Naive thymus-derived CD8-positive, alpha-beta T cell (primary cell): ENCODE measurements at places on chromosomes 11 and 22.

- no peak for DNase-seq
Measured at GRCh38 chr11:97751405-97751804, 1269.3 kb upstream of the CNTN5 start.

GRCh38 chr22:47401976-47402770 is 639.7 kb downstream of the TBC1D22A start:
- no peak for DNase-seq

DNA sequence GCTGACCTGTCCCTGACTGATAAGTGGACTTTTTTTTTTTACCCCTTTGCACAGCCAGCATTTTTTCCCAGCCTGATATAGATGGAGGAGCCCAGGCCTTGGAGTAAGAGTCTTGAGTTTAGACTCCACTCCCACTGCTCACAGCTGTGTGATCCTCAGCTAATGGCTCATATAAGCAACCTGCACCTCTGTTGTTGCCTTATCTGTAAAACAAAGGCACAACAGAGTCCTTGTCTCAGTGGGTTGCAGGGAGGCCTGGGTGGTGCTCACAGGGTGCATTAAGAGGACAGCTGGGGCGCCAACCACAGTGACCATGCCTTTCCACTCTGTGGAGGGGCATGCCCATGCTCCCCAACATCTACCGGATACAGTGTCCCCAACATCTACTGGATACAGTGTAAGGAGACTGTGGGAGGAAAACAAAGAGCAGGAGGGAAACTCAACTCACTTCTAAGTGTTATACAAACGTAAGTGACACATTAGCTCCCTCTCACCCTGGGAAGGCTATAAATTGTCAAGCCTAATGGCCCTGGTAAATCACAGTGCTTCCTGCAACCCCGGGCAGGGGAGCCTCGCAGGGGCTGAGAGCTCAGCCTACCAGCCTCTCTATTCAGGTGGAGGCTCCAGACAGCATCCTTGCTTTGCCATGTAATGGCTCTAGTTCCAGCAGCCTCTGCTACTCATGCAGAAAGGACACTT is 109.5 kb downstream of the TENM4 start:
- DNase-seq = no peak

- DNase-seq = no peak
Measured at GRCh38 chr22:28607795-28608194, 71.8 kb downstream of the TTC28 start.

DNA sequence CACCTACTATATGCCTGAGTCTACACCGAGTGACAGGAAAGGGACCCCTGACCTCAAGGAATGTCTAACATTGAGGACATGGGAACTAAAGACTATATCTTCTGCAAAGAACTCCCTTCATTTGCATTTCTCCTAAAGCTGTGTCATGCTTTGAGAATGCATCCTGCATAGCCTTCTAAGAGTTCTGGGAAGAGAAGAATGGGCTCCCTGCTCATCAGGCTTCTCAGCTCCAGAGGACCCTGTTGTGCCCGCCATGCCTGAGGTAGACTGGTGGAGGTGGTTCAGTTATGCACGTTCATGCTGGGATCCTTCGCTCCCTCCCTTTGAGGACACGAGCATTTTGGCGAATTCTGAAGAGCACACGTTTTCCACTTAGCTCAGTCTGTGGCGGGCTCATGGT is 63.3 kb downstream of the GRIK4 start:
- no peak for DNase-seq

GRCh38 chr11:1297011-1297575 is 12.3 kb downstream of the TOLLIP start:
- DNase-seq = no peak

DNA sequence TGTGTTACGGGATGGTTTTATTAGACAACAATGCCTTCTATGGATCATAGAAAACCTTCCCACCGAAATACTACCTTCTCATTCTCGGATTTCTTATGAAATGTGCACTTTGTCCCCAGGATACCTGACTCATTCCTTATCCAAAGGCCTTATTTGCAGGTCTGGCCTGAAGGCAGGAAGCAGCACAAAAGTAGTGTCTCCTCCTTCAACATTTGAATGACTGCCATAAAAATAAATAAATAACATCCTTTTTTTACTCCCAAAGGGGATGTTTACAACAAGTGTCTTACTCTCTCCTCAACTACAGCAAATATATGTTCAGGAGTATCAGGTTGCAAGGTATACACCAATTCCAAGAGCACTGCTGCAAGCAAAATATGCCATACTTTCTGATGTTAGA is 41.6 kb upstream of the PAK1 start:
- DNase-seq = no peak

- no peak for DNase-seq
Measured at GRCh38 chr11:41134971-41135370, 324.5 kb downstream of the LRRC4C start.

GRCh38 chr11:123195188-123196059 is at the start of gene CLMP:
Gene CLMP, minus strand, starts transcription at chr11:123195248. Its CDS starts 308 bp downstream, at chr11:123194940.
- DNase-seq = no peak

DNA sequence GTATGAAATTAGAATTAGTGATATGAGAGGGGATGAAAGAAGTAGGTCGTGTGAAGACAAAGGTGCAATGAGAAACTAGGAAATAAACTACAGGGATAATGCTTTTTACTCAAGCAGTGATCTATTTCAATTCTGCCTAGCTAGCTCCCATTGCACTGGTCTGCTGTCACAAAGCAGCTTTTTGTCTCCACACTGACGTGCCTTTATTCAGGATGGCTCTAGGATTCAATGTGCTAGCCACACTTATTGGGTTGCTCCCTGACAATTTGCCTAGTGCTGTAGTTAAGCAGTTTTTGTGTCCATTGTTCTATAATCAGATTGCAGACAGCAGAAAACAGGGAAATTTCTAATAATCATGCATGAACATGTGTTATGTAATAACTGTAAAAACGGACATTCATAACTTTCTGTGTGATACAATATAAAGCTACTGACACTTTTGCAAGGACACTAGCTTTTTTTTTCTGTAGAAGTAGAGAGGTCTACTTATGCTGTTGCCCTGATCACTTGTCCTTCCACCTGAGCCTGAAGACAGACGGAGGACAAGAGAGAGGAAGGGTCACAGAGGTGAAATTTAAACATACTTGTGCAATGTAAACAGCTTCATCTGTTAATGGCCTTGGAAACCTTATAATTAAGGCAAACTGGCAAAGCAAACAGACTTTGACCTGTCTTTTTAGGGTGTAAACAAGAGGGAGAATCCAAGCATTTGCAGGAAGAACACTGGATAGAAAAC is 269.6 kb downstream of the LRRC4C start:
- DNase-seq = no peak

DNA sequence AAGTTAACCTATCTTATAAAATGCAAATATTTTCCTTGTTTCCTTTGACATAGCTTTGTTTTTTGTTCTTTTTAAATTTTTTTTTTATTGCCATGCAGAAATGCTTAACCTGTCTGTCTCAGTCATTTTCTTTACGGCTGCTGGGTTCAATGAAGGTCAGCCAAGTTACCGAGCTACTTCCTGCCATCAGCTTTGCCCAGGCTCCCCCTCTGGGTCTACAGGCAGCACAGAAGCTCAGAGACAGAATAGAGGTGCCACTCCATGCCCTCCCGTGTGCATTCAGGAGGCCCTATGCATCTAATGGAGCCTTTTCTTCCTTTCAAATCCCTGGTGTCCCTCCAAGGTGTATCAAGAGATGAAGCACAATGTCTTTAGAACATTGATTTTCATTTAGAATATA is 411.0 kb upstream of the NARS2 start:
- DNase-seq = no peak

- DNase-seq = no peak
Measured at GRCh38 chr11:122320671-122321070, 204.7 kb upstream of the BLID start.

DNA sequence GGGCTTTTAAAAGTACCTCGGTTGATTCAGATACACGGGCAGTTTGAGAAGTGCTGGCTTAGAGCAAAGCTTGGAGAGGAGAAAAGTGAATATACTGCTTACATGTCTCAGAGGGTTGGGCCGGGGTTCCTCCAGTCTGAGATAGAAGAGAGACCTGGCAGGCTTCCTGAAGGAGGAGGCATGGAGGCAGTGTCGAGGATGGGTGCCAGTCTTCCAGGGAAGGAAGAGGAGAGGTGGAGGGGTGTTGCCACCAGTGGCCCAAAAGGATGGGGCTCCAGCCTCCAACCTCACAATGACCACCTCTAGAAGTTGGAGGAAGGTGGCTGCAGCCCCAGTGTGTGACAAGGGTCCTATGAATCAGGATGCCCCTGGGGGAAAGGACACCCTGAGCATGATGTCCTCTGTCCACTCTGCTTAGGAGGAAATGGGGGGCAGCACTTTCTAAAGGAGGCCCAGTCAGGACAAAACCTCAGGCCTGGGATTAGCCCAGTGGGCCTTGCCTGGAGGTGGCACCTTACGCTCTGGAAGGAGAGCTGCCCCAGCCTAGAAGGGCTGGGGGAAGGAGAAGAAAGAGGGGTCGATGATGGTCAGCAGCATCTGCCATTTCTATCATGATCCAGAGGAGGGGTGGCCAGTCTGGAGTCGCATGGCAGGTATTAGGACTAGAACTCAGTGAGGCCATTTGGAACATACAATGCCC is 65.2 kb downstream of the CD82 start:
- no peak for DNase-seq

- no peak for DNase-seq
Measured at GRCh38 chr11:45388472-45388871, 102.3 kb upstream of the SYT13 start.

- DNase-seq = no peak
Measured at GRCh38 chr11:846496-847098, 3.9 kb downstream of the TSPAN4 start.

GRCh38 chr22:19134176-19134831 is 3.2 kb downstream of the TSSK2 start:
- no peak for DNase-seq

DNA sequence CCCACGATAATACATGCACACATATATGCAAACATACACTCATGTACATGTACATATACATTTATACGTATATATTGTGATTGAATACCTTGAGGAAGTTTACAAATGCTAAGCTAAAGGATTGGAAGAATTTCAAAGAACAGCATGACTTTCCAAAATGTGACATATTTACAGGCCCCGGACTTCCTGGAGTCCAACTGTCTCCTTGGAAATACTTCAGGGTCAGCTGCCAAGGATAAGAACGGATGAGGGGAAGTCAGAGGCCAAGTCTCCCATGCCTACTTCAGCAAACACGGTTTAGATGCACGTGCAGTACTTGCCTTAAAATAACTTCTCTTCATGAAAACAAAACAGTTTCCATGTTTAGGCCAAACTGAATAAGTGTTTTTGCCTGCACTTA is 213.6 kb downstream of the DYNC2H1 start:
- DNase-seq = no peak

DNA sequence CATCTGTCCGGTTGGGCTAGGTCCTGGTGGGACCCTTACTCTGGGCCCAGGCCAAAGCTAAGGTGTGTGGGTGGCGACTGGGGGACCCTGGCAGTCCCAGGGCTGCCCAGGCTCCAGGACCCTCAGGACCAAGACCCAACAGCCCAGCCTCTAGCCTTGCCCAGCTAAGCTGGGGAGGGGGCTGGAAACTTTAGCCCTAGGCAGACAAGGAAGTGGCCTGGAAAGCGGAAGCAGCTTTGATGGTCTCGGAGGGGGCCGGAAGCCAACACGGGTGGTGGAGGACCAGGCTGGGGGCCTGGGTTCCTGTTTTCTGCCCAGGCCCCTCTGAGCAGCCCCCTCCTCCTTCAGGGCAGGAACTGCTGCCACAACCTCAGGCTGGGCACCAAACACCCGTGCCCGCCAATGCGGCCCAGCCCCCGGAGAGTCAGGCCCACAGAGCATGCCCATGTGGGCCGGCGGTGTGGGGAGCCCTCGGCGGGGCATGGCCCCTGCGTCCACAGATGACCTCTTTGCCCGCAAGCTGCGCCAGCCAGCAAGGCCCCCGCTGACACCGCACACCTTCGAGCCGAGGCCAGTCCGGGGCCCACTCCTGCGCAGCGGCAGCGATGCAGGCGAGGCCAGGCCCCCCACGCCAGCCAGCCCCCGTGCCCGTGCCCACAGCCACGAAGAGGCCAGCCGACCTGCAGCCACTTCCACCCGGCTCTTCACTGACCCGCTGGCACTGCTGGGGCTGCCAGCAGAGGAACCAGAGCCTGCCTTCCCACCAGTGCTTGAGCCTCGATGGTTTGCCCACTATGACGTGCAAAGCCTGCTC is 2.8 kb downstream of the SIPA1 start:
- DNase-seq = no peak

- no peak for DNase-seq
Measured at GRCh38 chr22:44609400-44609988, 92.5 kb upstream of the PRR5 start.

DNA sequence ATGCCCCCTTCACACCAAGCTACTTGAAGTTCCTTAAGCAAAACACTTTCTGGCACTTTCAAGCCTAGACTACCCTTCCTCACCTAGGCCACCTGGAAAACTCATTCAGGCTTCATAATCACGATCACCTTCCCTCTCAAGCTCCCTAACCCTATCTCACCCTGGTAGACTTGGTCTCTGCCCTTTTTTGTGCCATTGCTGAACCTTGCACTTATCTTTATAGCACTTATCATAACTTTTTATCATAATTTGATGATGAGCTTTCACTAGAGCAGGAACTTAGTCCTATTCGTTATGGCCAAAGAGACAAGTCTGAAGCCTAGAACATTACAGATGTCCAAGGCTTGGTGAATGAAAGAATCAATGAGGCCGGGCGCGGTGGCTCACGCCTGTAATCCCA is 5.5 kb downstream of the SLC35F2 start:
- DNase-seq = no peak
